ENCODE measurements at places on chromosomes 7 and 10. TPM values are rescaled to one million over a fixed set of nuclear protein-coding genes. Genes with fewer than 3 reads are reported as not detected.

Gene BAMBI
- polyA plus RNA-seq: 5.3 TPM

Gene HPS1
- 20.9 TPM for polyA plus RNA-seq

DNA sequence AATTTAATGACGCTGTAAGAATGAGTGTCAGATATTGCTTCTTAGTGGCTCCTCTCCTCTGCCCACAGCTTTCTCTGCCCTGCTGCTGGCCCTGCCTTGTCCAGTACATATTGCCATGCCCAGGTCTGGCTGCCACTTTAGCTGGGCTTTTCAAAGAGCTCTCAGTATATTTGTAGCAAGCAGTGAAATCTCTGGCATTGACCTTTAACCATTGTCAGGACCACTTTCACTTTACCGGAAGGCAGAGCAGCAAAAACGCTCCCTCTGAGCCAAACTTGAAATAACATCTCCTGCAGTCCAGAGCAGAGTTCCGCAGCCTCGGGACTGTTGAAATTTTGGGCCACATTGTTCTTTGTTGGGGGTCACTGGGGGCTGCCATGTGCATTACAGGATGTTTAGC, 13.8 kb downstream of the PDSS1 start:
- DNase-seq: no peak

- no peak for DNase-seq
Observed at GRCh38 chr7:99184532-99185218, 23.2 kb downstream of the KPNA7 start.

DNA sequence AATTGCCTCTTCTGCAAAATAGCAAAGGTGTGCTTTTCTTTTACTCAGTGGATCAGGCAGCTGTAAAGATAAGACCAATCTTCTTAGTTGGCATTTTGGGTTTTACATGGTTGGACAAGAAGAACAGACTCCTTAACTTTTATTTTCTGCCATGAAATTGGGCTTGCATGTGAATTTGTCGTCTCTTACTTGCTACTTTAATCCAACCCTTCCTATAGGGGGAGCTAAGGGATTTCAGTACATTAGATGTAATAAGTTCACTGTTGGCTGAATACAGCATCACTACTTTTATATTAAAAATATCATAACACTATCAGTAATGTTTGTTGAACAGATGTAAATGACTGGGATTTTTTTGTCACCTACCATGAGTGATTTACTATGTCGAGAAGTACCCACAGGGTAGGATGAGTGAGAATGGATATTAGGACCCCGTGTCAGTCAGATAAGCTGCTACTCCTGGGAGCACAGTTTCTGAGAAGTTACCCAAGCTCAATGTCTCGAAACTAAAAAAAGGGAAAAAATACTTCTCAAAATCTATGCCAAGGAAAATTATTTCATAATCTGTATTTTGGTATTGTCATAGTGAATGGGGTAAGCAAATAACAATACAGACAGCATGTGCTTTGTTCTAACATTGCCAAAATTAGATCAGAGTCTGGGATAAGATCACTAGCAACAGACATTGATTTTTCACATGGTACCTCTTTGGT, 127.4 kb upstream of the AGR3 start:
- no peak for DNase-seq

DNA sequence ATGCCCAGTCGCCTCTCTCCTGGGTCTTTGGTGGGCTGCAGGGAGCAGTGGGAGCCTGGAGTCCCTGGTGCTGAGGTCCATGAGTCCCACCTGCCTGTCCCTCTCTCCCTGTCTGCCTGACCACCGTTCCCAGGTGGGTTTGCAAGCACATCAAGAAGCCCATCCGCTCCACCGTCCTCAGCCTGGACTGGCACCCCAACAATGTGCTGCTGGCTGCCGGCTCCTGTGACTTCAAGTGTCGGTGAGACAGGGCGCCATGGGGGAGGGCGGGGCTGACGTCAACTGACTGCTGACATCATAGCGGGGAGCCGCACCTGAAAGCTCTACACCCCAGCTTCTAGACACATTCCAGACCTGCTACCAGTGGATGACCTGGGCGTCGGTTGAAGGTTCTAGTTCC, 15.2 kb downstream of the ARPC1B start:
- DNase-seq: peak; percentile 62

All from heart left ventricle (tissue), 16 donors.